IMR-90 (cell line): ENCODE measurements at places on chromosomes 13 and 19. TPM values are rescaled to one million over a fixed set of nuclear protein-coding genes. Genes with fewer than 3 reads are reported as not detected.
A peak's percentile ranks its signal among the peaks of the same experiment; 100 is the strongest.

CEACAM20 gene
- total RNA-seq = not detected in 2 replicates

IZUMO2 gene
- not detected in 2 replicates for total RNA-seq

ADGRE2 gene
- not detected in 2 replicates for total RNA-seq

- no peak for DNase-seq
Observed at GRCh38 chr19:52541608-52542007, 14.1 kb downstream of the ZNF808 start.

DNA sequence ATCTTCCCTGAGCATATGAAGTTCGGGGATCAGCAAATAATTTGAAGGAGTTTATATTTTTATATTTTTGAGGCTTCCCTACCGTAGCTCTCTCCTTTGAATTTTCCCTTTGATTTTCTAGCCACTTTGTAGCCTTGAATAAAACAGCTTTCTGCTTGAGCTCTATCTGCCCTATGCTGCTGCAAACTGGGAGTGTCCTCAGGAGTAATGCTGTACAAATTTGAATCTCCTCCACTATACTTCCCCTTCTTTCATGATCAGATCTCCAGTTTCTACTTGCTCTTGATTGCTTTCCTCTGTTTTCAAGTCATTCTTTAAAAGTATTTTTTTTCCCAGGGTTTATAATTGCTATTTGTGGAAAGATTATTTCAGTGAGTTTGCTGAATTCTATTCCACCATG, 14.6 kb downstream of the PDS5B start:
- DNase-seq = no peak

DNA sequence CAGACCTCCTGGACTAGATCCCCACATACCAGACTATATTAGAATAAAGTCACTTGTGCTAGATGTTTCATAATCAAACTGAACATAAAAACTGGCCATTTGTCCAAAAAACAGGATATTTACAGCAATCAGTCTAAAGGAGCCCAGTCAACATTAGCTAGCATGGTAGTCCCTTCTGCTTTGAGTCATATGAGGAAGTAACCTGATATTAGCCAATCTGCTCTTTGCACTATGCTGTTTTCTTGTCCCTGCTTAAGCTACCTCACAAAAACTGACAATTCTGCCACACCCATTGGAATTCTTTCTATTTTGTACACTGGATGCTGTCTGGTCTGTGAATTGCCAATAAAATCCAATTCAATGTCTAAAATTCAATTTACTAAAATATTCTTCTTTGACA, 1824.2 kb downstream of the OLFM4 start:
- no peak for DNase-seq

- DNase-seq = peak; percentile 89
Observed at GRCh38 chr13:28337166-28338005, 157.5 kb downstream of the FLT1 start.

DNA sequence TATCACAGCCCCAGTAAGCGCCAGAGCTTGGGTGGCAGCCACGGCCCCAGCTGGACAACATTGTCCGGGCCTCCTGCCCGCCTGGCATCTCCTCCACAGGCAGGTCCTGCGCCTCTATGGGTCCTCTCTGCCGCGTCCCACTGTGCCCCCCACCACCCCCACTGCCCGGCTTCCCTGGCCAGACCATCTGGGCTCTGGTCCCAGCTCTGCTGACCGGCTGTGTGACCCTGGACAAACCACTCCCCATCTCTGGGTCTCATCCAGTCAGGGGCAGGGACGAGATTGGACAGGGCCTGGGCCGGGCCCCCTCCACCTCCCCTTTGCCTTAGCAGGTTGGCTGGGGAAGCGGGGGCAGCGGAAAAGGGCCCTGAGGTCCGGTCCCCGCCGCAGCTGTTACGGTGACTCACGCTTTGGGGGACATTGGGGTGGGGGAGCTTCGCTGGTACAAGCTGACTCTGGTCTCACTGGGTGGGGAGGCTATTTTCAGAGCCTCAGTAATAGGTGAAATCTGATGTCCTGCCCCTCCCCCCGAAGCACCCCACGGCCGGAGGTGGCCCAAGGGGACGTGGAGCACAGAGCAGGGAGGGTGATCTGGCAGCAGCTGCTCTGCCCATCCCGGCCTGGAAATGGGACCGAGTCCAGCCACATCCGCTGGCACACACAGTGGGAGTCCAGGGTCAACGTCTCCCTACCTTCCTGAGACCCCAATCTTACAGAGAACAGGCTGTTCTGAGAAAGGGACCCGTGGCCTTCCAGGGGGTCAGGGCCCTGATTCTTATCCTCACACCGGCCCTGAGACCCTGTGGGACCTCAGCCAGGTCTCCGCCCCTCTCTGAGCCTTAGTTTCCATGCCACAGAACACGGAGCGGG, 9.1 kb downstream of the NFIC start:
- DNase-seq = peak; percentile 70

DNA sequence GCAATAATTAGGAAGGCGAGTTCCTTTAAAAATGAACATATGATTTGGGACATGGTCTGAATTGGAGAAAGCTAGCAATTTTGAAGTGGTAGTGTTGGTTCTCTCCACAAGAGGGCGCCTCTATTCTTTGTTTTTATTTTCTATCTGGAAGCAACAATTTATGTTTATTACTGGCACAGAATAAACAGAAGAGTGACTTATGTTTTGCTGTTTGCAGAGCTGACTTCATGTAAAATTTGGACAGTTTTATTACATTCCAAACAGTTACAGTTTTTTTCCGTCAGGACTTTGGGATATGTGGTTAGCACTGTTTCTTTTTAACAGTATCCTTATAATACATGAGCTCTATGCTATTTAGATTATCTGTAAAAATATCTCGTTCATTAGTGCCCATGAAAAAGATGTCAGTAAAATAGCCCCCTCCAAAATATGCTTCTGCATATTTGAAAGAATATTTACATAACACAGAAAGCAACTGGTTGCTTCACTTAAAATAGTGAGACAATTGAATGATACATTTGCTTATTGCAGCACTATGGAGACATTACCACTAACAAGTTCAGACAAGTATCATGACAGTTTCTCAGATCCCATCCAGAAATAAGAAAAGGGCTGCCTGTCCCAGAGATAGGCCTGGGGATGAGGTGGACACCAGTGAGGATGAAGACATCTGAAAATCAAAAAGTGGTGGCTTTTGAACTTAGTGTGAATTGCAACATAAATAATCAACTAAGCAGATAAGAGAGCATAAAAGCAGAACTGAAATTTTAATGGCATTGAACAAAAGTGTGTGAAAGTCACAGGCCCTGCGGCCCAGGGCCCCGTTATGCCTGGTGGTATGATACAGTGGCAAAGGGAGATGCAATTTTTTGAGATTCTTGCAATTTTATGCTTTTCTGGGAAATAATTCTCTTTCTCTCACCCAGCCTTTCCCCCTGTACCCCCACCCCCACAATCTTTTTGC, 32.3 kb upstream of the FGF9 start:
- DNase-seq = peak; percentile 4

GRCh38 chr19:58181902-58182576, 822 bp upstream of the ZNF274 start:
- no peak for DNase-seq

DNA sequence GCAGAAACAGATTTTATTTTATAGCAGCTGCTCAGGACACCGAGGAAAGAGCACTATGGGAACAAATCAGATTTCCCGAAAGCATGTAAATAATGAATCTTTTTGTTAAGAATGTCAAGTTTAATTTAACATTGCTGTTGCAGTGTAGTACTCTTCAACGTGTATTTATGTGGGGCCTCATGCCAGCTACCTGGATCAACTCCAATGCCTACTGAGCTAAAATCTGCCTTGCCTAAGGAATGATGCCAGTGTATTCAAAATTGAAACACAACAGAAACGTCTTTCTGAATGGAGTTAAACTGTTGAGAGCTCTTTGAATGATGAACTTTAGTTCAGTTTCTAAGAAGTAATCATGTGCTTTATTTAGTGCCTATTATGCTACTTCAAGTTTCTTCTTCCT, 1379.8 kb upstream of the ATXN8OS start:
- no peak for DNase-seq

DNA sequence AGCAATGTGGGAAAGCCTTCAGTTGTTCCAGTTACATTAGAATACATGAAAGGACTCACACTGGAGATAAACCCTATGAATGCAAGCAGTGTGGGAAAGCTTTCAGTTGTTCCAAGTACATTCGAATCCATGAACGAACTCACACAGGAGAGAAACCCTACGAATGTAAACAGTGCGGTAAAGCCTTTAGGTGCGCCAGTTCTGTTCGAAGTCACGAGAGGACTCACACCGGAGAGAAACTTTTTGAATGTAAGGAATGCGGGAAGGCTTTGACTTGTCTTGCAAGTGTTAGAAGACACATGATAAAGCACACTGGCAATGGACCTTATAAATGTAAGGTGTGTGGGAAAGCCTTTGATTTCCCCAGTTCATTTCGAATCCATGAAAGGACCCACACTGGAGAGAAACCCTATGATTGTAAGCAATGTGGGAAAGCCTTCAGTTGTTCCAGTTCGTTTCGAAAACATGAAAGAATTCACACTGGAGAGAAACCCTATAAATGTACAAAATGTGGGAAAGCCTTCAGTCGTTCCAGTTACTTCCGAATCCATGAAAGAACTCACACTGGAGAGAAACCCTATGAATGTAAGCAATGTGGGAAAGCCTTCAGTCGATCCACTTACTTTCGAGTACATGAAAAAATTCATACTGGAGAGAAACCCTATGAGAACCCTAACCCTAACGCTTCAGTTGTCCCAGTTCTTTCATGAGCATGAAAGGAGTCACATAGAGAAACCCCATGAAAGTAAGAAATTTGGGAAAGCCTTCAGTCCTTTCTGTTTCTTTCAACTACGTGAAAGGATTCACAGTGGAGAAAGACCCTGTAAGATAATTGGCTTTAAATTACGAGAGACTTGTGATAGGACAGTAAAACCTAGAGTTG, 20.1 kb downstream of the ZNF627 start:
- no peak for DNase-seq

DNA sequence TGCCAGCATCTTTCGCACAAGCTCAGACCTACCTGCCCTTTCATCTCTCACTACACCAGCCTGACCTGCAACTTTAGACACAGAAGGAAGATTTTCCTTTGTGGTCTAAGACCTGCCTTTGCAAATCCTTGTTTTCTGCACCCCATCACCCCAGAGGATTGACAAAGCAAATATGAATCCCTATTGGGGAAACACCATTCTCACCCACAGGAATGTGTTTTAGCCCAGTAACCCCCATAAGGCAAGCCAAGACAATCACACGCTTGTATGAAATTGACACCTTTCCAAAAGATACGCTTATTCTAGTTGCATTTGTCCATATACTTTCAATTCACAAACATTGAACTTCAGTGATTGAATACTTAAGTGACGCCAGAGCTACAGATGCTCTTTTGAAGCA, 55.7 kb downstream of the SPATA13 start:
- DNase-seq = no peak

DNA sequence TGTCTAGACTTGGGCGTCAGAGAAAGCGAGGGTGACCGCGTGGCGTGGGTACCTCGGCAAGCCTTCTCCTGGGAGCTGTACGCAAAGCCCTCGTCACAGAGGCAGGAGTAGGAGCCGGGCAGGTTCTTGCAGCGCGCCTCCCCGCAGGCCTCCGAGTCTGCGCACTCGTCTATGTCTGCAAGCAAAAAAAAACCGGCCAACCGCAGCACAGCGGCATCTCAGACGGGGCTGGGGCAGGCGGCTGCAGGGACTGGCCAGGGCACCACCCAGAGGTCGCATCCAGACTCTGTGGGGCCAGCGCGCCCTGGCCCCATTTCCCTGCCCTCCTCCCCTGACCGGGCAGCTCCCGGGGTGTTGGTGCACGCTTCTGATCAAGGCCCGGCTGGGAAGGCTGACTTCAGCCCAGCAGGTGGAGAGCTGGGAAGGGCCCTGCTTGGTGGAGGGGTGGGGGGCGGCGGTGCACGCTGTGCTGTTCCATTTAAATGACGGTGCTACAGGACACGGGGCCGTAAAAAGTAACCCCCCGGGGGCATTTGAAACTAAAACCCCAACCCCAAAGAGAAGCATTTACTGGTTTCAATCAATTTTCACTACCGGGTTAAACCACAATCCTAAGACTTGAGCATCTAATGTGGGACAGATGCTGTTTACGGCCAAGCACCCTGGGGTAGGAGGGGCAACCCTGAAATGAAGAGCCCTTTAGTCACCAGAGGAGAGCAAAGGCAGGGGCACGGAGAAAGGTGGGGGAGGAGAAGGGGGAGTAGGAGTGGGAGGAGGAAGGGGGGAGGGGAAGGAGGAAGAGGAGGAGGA, 28.2 kb downstream of the GAS6 start:
- DNase-seq = peak; percentile 79

- DNase-seq = no peak
Observed at GRCh38 chr13:99008577-99008976, 30.7 kb upstream of the DOCK9 start.

GRCh38 chr19:6056801-6057650, 53.3 kb downstream of the RFX2 start:
- peak; percentile 91 for DNase-seq

DNA sequence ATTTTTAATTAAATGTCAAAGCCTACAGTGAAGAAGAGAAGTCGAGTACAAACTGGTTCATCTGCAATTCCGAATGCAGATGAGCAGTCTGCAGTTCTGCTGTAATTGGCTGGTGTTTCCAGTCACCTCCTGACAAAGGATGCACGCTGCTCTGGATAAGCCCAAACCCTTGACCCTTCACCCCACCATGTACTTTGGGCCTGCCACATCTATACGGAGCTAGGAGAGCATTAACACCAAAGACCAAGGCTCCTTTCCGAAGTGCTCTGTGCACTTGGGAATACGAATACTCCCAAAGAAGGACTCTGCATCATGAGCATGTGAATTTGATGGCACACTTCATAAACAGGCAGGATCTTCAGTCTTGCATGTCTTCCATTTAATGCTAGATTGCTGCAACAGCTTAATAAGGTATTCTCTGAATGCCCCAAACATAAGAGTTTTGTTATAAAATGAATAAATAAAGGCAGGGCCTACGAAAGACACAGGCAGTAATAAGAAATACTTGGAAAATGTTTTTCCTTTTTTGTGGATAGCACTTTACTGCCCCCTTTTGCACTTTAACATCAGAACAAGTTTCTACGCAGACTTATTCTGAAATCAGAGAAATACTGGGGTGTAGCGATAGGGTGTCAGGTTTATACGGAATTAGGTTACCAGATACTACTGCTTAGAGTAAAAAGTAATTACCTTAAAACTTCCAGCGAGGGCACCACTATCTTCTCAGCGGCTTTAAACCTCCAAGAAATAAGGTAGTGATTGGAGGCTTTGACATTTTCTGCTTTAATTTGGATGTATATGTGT, 15.0 kb downstream of the EFNB2 start:
- DNase-seq = peak; percentile 56

GRCh38 chr13:58633226-58633625, 1001.7 kb downstream of the PCDH17 start:
- DNase-seq = no peak

- no peak for DNase-seq
Observed at GRCh38 chr13:69487576-69487975, 620.0 kb upstream of the ATXN8OS start.
